ENCODE measurements at places on chromosomes 1 and 21. TPM values are rescaled to one million over a fixed set of nuclear protein-coding genes. Genes with fewer than 3 reads are reported as not detected.

DNA sequence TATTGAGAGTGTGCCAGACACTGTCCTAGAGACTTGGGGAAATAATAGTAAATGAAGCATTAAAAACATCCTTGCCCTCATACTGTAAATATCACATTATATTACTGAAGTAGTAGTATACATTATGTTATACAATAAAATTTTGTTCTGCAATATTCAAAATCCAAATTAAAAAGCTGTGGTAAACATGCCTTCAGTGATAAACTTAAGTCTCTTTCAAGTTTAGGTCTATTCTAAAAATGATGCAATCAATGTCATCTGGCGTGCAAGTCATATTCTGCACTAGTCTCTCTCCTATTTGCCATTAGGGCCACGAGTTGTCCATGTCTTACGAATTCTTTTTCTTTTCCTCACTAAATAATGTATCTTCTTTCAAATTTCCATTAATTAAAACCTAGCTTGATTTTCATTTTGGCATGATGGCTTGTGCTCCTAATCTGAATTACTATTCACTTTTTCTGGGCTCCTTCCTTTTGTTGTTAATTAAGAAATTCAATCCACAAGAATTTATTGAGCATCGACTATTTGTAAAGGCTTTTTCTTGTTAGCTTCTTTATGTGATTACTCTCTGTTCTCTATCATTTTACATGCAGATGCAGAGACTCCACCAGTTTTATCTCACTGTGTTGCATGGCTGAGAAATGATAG is 130.7 kb downstream of the COQ8A start:
- DNase-seq: no peak

GRCh38 chr1:190963321-190963720 is 485.7 kb upstream of the BRINP3 start:
- no peak for DNase-seq

The MECR gene
- total RNA-seq: 18.9 TPM

The SLC35F3 gene
- total RNA-seq: 11.9 TPM

- no peak for DNase-seq
Observed at GRCh38 chr1:84754386-84754703, 64.1 kb upstream of the SSX2IP start.

- DNase-seq: no peak
Observed at GRCh38 chr1:52423771-52424170, 19.4 kb downstream of the PRPF38A start.

GRCh38 chr1:46643368-46643775 is 24.8 kb downstream of the ATPAF1 start:
- DNase-seq: peak; percentile 64

- DNase-seq: no peak
Observed at GRCh38 chr1:113868387-113869083, 3.0 kb downstream of the PTPN22 start.

The LRRC3 gene
- 6.4 TPM for total RNA-seq

The MROH9 gene
- not detected for total RNA-seq

DNA sequence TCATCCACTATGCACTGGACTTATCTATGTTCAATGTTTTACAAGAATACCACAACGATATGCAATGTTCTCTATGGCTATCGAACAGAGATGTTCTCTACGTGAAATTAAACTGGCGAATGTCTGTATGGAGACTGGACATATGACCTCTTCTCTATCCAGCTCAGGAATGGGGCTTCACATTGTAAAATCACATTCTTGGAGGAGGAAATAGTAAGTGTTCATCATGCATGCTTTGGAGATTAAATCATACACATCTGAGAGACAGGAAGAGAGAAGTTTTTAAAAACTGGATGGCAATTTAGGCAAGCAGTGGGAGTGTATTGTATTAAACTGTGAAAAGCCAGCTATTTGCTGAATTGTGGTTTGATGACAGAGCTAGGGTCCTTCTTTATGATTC is 47.9 kb upstream of the RGL1 start:
- DNase-seq: no peak

DNA sequence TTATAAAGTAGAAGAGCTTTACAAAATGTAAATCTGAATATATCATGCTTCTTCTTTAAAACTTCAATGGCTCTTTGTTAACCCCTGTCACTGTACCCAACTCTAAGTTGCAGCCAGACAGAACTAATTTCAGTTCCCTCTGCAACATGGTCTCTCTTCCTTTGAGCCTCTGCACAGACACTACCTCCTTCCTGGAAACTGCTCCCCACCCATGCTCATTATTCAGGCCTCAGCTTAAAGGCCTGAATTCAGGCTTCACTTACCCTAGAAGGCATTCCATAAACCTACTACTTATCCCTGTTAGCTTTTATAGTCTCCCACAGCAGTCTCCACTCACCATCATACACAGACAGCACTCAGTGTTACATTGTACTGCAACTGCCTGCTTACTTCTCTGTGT is 2.6 kb upstream of the EEIG2 start:
- DNase-seq: no peak

GRCh38 chr1:183859119-183859518 is 54.2 kb downstream of the RGL1 start:
- DNase-seq: no peak

DNA sequence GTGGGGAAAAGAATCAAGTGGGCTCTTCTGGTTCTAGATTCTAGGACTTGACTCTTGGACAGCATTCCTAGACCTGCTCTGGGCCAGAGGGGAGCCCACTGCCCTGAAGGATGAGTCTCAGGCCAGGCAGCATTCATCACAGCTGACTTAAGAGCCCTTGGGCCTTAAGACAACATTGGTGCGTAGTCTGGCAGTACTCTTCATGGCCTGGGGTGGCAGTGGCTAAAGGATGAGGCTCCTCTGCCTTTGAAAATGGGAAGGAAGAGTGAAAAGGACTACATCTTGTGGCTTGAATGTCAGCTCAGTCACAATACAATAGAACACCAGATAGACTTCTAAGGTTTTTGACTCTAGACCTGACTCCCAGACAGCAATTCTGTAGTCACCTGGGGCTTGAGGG is 1415.1 kb upstream of the PRMT6 start:
- DNase-seq: no peak

DNA sequence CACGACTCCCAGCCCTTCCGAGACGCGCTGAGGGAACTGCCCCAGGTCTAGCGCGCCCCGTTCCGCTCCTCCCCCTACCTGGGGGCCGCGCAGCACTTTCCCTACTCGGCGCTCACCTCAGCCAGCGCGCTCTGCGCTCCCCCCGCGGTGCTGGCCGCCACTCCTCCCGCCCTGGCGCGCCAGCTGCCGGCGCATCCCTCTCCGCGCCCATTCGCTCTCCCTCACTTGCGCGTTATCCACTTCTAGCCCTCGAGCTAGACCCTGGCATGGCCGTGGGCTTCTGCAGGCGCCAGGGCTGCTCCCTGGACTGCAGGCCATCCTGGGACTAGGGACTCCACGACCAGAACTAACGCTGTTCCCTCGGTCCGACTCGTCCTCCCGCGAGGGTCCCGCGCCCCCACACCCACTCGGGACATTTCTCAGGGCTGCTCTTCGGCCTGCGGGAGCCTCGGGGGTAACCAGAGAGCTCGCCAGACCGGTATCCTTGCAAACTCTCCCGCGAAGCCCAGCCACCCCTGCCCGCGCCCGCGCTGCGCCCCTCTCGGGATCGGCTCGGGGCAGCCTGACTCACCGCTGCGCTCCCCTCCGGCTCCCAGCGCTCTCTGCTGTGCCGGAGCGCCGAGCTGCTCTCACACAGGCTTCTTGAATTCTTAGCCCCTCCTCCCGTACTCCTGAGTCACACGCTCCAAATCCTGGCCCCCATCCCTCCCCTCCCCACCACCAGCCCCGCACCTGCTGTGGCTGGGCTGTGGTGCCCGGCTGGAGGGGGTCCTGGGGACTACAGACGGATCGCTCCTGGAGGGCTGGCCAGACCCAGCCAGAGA is at the start of gene NGF:
Gene NGF, minus strand, starts transcription at position 617 of the 824 bp plus-strand sequence. CDS start 51,454 bp downstream, outside the sequence.
- DNase-seq: no peak

The CFAP74 gene
- 0.36 TPM for total RNA-seq

DNA sequence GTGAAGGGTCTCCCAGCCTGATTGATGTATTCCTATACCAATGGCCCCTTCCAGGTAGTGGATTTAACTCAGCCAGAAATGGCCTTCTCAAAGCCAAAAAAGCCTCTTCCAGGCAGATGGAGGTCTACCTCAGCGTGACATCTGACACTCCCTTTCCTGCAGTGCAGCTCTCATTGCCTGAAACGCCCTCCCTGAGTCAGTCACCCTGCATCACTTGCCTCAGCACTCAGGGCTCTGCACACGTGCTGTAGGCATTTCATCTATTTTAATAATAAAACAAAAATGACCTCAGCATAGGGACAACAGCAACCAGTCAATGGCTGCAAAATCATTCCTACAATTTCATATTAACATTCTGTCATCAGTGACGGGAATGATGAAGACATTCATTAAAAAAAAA is 64.4 kb upstream of the GJA5 start:
- no peak for DNase-seq

DNA sequence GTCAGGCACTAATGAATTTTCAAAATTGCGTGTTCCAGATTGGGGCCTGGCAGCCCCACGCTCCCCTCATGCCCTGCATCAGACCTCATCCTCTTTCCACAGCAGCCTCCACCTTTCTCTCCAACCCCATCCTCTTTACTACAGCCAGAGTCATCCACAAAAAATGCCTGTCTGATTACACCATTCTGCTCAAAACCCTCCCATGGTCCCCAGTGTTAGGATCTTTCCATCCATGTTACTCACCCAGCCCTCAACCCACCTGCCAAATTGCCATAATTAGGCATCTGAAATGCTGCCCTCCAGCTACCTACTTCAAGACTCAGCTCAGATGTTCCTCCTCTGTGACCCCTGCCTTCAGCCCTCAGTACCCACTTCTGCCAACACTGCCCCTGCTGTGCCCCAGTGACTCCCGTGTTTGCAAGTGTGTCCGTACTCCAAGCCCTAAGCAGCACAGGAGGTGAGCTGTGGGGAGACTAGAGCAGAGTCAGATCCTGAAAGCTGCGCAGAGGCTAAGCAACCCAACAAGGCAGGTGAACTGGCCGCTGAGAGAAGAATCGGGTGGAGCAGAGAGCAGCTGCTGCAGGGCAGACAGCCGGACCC is 715 bp upstream of the ARTN start:
- no peak for DNase-seq

The KRTAP19-1 gene
- total RNA-seq: not detected

DNA sequence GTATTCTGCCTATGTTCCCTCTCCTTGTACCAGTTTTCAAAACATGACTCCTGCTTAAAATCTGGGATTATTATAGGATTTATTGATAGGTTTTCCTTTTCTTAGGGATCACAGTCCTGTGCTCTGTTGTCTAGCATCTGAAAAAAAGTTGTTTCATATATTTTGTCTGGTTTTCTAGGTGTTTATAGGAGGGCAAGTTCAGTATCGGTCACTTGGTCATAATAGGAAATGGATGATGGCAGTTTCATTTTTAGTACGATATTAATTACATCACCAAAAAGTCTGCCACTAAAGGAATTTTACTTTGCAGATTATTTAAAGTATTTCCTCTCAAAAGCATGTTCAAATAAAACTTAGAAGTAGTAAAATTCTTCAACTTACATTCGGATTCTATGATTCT is 94.4 kb downstream of the RASAL2 start:
- DNase-seq: no peak

The CA14 gene
- 7.3 TPM for total RNA-seq

GRCh38 chr1:182126272-182126800 is 64.8 kb upstream of the ZNF648 start:
- DNase-seq: no peak

DNA sequence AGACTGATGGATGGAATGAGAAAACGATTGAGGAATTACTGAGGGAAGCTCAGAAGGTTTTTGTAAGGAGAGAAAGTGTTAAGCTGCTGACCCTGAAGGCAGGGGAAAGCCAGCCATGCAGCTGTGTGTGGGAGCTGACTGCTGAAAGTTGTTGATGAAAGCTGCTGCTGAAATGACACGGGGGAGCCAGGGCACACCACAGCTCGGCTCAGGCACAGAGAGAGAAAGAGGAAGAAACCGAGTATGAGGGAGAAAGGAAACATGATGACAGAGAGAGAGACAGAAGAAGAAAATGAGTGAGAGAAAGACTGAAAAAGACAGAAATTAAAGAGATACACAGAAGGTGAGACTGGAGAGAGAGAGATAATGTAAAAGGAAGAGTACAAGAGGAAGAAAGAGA is 115.5 kb downstream of the LRRC53 start:
- no peak for DNase-seq

The C1orf210 gene
- not detected for total RNA-seq

The ANKRD45 gene
- 9.5 TPM for total RNA-seq

The TNFRSF14 gene
- 2.4 TPM for total RNA-seq

DNA sequence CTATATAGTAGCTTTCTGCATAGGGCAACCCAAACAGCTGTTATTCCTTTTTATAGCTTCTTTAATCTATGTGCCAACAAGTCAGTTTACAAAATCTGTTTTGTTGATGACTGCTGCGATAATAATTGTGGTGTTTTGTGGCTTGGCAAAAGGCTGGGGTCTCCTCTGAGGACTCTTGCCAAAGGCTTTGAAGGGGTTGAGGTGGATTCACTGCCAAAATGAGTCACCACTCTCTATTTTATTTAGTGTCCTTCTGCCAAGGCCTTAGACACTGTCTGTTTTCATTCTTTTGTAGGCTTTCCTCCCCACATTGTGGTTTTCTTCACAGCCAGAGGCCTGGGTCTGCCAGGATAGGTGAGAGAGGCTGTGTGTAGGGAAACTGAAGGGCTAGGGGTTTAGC is 161.8 kb downstream of the NFIA start:
- DNase-seq: peak; percentile 40

DNA sequence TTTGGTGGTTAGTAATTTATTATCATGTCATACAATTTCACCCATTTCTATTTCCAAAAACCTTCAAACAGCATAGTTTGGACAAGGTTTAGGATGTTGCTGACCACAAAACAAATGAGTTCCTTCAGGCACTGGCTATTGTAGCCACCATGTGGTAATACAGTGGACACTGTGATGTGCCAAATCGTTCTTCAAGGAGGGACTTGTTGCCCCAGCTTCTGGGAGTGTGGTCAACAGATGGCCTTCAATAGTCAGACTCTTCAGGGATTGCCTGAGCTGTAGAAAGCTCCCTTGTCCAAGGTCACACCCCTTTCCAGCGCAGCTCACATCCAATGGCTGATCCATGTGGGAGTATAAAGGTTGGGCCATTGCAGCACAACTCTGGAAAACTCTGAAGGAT is 2.6 kb downstream of the PDE4B start:
- no peak for DNase-seq

DNA sequence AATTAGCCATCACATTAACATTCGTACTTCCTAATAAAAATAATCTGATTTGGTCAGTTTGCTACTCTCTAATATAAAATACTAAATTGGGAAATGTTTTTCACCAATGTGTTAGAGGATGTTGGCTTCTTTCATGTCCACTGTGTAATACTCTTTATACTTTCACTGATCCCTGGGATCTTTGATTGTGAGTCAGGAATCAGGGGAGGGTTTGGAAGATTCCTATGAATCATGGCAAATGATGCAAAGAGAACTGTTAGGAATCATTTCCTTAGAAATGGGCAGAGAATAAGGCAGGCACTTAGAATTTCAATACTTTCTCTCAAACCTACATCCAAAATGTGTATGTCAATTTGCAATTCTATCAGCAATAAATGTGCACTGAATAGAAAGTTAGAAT is 31.0 kb downstream of the KRTAP24-1 start:
- no peak for DNase-seq

GRCh38 chr1:186113461-186113860 is 261.6 kb downstream of the TPR start:
- no peak for DNase-seq

All from cerebellum (tissue), 4 donors.